Stimulated activated CD4-positive, alpha-beta T cell treated with anti-CD3 and anti-CD28 coated beads, Interleukin-12 subunit alpha, Interleukin-12 subunit beta, amount 100 ng/mL, for 24 hours (primary cell): ENCODE measurements at places on chromosomes 1 and 21.

DNA sequence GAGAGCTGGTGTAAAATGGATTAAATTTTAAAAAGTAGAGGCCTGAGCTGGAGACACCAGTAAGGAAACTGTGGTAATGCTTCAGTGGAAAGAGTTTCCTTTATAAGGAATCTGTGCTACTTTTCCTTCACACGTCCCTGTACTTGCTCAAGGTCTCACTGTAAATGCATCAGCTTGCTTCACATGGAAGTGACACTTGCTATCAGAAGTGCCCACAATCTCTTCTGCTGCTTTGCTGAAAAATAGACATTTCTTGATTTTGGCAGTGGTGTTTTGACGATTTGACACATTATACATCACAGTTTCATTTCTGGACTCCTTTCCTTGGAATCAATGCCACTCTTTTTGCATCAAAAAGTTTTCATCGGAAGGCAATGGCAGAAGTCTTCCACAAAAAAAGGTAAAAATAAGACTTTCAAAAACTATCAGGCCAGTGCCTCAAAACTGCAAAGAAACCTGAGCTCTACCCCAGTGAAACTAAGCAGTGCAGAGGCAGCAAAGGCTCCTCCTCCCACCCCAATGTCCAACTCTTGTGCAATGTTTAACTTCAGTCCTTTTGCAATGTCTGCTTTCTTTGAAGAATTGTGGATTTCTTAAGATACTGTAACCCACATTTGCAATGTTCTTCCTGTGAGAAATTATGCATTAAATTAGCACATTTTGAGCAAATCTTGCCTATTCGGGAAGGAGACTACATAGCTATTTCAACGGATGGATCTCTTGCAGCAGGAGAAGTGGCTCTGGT lies 18.4 kb upstream of the TSPAN2 start:
- DNase-seq: no peak

DNA sequence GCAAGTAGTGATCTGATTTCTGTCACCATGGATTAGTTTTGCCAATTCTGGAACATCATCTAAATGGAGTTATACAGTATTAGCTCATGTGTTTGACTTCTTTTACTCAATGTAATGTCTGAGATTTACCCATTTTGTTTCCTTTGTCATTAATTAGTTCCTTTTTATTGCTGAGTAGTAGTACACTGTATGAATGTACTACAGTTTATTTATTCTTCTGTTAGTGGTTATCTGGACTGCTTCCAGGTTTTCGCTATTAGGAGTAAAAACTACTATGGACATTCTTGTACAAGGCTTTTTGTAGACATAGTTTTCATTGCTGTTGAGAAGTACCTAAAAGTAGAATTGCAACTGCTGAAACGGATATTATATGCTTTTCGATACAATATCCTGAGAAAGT lies 14.1 kb downstream of the SUCO start:
- no peak for DNase-seq

DNA sequence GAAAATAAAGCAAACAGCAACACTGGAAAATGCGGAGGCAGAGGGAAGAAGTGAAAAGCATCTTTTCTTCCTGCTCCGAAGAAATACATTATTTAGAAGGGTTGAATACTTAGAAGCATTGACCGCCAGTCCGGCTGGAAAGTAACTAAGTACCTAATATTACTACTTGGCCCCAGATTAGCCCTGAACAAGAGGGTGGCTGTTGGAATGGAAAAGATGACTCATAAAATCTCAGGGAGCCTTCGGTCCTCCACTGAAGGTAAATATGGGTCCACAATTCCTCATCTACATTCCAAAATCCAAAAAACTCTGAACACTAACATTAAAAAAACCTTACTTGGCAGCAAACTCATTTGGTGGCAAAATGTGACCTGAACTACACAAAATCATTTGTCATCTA lies 40.1 kb downstream of the BCAR3 start:
- DNase-seq: no peak

- DNase-seq: no peak
Observed at GRCh38 chr1:100721526-100722207, 2.1 kb downstream of the VCAM1 start.

DNA sequence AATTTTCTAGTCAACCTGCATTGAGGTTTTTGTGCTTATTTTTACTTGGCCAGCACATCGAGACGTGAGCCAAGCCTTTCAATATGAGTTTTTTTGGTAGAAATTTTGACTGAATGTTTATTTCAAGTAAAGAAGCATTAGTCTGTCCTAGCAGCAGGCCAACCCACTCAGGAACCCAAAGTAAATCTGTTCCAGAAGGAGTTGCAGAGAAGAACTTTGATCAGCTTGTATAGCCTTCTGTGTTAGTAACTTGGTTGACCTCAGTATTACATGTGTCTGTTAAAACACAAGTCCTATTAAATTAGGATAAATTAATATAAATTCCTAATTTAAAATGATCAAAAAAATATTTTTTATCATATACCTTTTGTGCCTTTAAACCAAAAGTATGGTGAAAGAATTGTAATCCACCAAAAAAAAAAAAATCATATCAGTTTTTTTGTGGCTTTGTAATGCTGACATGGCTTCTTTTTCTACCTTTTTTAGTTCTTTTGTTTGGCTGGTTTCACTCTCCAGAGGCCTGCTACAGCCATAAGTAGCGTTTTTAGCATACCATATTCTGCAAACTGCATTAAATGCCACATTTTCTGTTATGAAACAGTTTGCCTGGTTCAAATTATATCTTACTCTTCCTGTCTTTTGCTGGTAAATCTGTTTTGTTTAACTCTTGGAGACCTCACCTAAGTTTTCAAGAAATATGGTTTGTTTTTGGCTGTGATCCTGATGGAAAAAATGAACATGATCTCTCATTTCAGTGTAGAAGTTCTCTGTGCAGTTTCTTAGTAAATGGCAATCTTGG lies 39.5 kb downstream of the ATF6 start:
- no peak for DNase-seq

- DNase-seq: no peak
Observed at GRCh38 chr1:231590453-231591198, 36.0 kb upstream of the DISC1 start.

- no peak for DNase-seq
Observed at GRCh38 chr1:101028466-101028865, 2.9 kb upstream of the DPH5 start.

DNA sequence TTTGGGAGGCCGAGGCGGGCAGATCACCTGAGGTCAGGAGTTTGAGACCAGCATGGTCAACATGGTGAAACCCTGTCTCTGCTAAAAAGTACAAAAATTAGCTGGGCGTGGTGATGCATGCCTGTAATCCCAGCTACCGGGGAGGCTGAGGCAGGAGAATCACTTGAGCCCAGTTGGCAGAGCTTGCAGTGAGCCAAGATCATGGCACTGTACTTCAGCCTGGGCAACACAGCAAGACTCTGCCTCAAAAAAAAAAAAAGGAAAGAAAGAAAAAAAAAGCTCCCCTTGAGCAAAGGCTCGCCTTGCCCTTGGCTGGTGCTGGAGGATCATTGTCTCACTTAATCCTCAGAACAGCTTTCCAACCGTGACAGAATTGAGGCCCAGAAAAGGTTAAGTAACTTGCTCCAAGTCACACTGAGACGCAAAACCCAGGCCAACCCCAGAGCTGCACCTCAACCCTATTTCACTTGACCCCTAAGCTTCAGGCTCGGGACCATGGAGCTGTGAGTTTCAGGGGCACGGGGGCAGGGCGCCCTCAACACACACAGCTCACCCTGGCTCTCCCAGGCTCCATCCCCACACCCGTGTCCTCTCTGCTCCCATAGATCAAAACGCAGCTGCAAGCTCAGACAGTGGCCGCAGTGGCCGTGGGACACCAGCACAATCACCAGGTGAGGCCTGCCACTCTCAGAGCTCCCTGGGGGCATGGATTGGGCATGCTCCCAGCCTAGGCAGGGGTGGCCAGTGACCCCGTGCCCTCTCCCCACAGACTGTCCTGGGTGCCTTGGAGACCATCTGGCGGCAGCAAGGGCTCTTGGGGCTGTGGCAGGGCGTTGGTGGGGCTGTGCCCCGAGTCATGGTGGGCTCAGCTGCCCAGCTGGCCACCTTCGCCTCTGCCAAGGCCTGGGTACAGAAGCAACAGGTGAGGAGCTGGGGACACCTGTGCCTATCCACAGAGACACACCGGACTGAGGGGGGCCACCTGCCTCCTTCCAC lies 1.6 kb downstream of the SLC25A34 start:
- no peak for DNase-seq

- no peak for DNase-seq
Observed at GRCh38 chr21:39634507-39634906, 21.8 kb downstream of the B3GALT5 start.

- no peak for DNase-seq
Observed at GRCh38 chr1:221276896-221277409, 397.7 kb downstream of the HLX start.
